A172 (cell line): ENCODE measurements at places on chromosomes 4 and X. TPM values are rescaled to one million over a fixed set of nuclear protein-coding genes. Genes with fewer than 3 reads are reported as not detected.

GRCh38 chr4:84973856-84974255, 7.4 kb upstream of the WDFY3 start:
- DNase-seq, result no peak

The SMIM43 gene
- total RNA-seq, result not detected in 2 replicates

DNA sequence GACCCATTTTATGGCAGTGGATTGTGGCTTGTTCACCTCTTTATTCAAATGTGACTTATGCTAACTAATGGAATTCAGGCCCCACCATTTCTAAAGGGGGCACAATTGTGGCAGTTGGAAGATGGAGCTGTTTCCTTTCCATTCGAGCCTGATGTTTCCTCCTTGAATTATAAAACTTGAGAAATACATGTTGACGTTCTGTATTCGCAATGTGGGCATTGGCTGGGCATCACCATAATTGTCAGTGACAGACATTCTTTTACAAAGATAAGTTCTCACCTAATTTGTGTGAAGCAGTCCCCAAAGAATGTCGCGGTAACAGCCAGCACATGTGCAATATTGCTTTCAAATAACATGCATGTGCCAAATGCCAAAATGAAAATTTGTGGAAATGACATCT, 1070.2 kb upstream of the TENM3 start:
- no peak for DNase-seq

DNA sequence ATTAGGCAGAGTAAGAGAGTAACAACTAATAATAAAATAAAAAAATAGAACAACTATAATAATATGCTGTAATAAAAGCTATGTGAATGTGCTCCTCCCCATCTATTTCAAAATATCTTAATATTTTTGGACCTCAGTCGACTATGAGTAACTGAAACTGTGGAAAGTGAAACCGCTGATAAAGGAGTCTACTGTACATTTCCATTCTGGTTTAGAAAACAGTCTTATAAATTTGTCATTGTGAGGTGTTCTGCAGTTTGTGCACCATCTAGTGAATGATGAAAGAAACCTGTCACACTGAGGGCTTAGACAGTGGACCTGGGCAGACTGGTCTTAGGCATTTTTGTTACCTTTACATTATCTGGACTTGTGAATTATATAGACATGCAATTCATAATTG, 42.0 kb downstream of the TMEM150C start:
- no peak for DNase-seq

DNA sequence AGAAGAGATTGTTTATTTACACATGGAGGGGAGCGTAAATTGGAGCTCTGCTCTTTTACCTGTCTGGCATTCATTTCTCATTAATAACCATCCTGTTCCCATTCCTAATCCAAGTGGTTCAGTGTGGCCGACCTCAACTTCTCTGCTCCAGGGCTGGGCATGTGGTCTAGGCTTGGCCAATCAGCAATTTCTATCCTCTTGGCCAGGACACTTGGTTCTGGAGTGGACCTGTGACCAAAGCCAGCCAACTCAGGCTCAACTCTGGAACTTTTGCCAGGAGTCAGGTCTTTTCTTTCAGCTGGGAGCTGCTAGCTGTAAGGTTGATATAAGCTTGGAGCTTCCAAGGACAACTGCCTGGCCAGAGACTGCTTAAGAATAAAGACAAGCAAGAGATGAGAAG, 15.6 kb upstream of the RASL11B start:
- DNase-seq, result no peak

- DNase-seq, result no peak
These were observed 839.1 kb downstream of the GLUD2 start for GRCh38 chrX:121886557-121886956.

DNA sequence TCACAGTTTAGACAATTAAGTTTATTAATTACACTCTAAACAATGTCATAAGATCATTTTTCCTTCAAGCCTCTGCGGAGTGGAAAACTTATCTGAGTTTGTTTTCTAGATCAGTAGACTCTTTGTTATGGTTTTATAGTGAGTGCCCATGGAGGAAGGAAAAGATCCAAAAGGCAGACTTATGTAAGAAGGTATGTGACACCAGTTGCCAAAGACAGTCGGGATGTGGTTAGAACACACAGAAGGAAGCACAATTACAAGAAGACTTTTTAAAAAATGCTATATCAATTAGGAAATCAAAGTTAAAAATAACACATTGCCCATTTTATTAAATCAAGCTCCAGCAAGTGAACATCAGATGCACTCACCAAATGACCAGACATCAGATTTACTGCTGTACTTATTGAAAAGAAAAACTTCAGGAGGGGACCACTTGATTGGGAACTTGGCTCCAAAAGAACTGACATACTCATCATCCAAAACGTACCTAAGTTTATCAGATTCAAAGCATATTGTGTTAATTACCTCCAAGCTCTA, 57.1 kb downstream of the NIPAL1 start:
- DNase-seq, result no peak

DNA sequence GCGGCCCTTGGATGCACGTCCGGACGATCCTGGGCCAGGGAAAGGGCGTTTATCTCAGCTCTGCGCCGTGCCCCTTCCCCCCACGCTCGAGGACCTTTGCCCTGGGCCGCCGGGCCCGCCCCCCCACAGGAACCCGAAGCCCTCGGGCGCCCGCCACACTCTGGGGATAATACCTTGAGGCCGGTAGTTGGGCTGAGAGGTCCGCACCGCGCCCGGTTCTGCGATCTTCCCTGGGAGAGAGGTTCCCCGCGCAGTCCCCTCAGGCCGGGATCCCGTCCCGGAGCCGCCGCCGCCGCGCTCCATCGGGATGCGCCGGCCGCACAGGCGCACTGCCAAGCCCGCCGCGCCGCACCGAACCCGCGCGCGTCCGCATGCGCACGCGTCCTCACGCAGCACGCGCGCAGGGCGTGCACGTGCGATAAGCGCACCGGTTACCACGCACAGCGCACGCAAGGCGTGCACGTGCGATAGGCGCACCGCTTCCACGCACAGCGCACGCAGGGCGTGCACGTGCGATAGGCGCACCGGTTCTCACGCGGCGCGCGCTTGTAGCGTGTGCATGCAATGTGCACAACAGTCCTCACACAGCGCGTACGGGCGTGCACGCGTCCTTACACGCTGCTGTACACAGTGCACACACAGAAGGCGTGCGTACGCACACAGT, at the start of gene MAP7D2:
MAP7D2 (minus strand) TSS at position 331 of the 664 bp plus-strand sequence; CDS start at position 303, 28 bp downstream.
- no peak for DNase-seq

DNA sequence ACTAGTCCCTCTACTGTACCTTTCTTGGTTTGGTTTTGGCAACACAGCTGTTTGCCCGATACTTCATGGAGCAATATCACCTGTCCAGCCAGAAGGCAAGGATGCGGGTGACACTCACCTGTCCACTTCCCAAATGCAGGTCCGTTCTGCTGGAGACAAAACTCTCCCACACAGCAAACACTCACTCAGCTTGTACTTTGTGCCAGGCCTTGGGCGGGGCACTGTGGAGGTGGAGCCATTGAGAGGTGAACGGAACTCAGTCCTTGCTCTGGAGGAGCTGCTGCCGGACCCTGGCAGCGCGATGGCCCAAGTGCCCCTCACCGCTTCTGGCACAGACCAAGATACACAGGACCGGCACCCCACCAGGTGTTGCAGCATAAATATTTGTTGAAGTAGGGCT, 15.3 kb upstream of the HMGB3 start:
- no peak for DNase-seq

The NHSL2 gene
- total RNA-seq, result not detected in 2 replicates

The ZNF41 gene
- 6.0 and 8.0 TPM in 2 replicates for total RNA-seq

GRCh38 chr4:170270628-170271027, 180.9 kb upstream of the AADAT start:
- no peak for DNase-seq

The PASD1 gene
- total RNA-seq, result not detected in 2 replicates

The DGKK gene
- total RNA-seq, result not detected in 2 replicates

- no peak for DNase-seq
These were observed 536.2 kb downstream of the MID1IP1 start for GRCh38 chrX:39337451-39337850.

The AP1S2 gene
- 125 and 223 TPM in 2 replicates for total RNA-seq

- DNase-seq, result no peak
These were observed 405.0 kb downstream of the BCOR start for GRCh38 chrX:39692796-39693195.

GRCh38 chr4:94653984-94654609, 103.7 kb upstream of the BMPR1B start:
- no peak for DNase-seq

GRCh38 chrX:72396117-72396516, 90.4 kb upstream of the CITED1 start:
- no peak for DNase-seq

- DNase-seq, result no peak
These were observed 30.6 kb downstream of the ANXA5 start for GRCh38 chr4:121666091-121666679.

GRCh38 chr4:147840838-147841738, 109.2 kb downstream of the ARHGAP10 start:
- DNase-seq, result no peak

DNA sequence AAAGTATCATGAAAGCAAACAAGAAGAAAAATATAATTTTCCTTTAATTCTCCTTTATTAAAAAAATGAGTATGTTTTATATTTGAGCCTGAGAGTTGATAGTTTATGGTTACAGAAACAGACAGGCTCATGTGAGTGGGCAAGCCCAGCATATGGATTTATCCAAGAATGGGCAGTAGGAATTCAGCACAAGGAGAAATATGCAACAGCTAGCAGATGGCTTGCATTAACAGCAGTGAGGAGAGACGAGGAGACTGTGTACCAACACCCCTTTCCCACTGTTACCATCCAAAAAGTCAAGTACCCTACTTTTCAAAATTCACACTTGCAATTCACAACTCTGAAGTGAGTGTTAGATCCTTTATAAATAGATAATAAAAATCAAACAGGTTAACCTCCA, 1760.2 kb upstream of the TENM3 start:
- no peak for DNase-seq

DNA sequence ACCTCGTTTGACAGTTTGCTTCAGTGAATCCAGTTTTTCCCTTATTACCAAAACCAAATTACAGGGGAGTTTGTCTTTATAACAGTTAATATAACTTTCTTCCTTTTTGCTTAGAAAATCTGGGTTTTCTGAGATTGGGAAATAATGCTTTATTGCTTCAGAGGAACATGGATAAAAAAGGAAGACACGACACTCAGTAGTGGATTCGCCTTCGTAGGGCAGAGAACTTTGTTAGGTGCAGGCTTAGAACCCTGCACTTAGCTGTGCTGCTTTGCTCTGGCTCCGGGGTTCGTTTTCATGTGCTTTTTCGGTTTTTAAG, 188.2 kb downstream of the SOWAHB start:
- DNase-seq, result no peak

The TMEM150C gene
- total RNA-seq, result 2.5 and 3.2 TPM in 2 replicates

The POU3F4 gene
- total RNA-seq, result not detected in 2 replicates

The GPR82 gene
- not detected in 2 replicates for total RNA-seq
